HL-60 (cell line): ENCODE measurements at places on chromosomes 6 and 20.

DNA sequence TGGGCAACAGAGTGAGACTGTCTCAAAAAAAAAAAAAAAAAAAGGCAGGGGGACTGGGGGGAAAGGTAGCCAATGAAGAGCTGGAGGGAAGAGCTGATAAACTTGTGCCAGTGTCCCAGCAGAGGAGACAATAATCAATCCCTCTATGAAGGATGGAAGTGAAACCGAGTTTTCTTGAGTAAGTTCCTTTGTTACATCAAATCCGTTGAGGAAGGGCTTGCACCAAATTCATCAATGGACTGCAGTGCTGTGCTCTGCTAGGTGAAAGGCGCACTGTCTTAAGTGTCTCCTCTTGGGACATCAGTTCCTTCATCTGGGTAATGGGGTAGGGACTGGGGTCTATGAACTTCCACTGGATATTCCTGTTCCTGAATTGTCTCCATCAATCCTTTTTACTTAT lies 3.0 kb upstream of the CRIP3 start:
- DNase-seq: peak; percentile 76

DNA sequence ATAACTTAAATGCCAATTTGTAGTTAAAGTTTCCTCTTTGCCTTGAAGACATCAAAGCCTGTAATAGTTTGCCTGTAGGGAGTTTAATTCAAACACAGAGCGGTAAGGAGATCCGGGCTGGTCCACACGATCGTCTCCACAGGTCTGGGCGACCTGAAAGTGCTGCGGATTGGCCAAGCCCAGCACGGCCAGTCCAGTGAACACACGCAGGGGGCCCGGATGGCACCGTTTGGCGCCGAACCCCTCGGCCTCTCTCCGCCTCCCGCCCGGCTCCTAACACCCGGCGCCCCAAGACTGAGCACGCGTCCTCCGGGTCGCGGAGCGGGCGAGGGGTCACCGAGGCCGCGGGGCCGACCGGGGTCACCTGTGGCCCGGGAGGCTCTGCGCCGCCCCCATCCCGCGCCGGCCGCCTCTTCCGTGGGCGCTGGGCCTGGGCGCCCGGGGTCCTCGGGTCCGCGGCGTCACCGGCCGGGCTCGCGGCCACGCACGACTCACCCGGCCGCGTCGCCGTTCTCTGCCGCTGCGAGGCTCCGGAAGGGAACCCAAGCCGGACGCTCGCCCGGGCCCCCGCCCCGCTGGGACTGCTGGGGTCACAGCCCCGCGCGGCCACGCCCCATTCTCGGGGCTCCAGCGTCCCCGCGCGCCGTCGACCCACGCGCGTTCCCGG lies 481 bp downstream of the SERPINB6 start:
- peak; percentile 58 for DNase-seq

DNA sequence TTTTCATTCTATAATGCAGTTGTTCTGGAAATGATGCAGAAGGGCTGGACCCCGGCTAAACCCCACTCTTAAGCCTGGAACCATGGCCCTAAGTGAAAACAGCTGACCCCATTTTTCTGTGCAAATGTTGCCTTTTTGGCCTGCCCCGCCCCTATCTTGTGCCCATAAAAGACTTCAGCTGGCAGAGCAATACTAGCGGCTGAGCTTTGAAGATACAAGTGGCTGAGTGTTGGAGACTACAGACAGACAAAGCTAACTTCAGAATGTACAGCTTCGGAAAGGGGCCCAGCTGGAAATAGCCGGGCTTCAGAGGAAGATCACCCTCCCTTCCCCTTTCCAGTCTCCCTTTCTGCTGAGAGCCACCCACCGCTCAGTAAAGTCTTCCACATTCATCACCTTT lies 258.6 kb upstream of the SPTLC3 start:
- DNase-seq: no peak

- DNase-seq: peak; percentile 81
Observed at GRCh38 chr6:73519926-73520687, 725 bp downstream of the EEF1A1 start.
